ENCODE measurements at places on chromosomes 11 and 22.

DNA sequence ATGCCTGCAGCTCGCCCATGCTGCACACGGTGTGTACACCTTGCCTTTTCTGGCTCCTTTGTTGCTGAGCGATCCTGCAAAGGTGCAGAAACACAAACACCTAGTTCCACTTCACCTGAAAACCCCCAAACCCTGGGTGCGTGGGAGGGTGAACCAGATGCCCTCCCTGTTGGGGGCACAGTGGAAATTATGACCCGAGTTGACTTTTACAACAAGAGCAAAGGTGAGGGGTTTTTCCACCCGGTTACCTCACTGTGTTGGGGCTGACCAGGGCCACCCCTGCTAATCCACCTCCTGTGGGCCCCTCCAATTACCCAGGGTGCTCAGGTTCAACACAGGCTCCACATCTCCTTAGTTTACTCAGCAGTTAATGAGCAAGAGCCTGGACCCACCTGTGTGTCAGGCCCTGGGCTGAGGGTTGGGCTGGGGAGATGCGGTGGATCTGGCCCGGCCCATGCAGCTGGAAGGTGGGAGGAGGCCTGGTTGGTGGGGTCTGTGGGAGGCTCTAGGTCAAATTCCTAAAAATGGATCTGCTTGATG lies 42.1 kb downstream of the LRRC32 start:
- DNase-seq: no peak

DNA sequence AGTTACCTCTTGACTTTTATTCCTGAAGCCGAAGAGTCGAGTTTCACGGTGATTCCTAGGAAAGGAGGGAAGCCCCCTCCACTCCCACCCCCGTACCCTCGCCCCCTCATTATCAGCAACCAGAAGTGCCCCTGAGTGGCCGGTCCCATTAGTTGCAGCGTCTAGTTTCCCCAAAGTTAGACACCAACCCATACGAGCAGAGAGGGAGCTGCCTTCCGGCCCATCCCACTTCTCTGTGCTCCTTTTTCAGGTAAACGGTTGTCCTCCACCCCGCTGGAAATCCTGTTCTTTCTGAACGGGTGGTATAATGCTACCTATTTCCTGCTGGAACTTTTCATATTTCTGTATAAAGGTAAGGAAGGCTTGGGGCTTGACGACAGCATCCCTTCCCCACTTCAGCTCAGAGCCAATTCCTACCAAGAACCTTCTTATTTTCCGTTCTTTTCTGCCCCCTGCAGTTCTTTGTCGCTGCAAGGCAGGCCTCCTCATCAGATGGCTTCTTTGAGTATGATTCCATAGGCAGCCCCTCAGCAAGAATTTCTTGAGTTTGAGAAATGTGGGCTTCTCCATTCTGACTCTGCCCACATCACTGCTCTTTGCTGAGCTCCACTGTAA lies 701 bp downstream of the TMEM216 start:
- peak; percentile 50 for DNase-seq

- DNase-seq: peak; percentile 89
Measured at GRCh38 chr11:76207642-76208401, 1.5 kb upstream of the WNT11 start.

DNA sequence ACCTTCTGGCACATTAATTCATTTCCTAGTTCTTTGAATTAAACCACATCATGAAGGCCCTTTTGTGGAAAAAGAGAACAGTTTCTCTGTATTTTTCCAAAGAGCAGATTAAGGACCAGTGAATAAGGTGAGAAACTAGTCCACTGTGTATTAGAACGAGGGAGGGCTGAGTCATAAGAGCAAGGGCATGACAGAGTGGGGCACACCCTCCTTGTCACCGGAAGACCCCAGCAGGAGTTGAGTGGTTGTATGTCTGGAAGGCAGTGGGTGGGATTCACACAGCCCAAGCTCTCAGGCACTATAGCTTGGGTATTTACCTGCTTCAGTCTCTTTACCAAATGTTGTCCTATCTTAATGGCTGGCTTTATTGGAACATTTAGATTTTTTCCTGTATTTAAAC lies 86.8 kb downstream of the BMAL1 start:
- no peak for DNase-seq

DNA sequence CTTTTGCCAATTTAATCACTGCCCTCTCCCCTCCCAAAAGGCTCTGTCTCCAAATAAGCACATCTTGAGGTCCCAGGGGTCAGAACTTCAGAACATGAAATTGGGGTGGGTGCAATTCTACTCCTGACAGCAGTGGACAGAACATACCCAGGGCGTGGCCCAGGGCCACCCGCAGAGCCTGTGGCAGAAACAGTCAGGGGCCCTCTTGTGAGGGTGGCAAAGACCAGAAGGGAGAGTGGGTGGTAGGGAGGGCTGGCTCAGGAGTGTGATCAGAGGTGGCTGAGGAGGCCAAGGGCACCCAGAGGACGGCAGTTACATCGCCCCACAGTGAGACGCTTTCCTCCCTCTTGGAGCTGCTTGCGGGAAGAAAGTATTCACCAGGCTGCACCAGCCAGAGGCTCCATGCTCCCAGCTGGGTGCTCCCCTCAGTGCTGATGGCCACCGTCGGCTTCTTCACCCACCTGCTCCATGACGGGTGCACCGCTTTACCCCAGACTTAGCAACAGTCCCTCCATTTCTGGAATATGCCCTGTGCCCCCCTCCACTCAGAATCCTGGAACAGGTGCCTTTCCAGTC lies 1388.0 kb downstream of the BRD1 start:
- DNase-seq: no peak

- no peak for DNase-seq
Measured at GRCh38 chr11:64619811-64620380, 28.9 kb downstream of the SLC22A12 start.

- DNase-seq: no peak
Measured at GRCh38 chr22:42873356-42873755, 16.3 kb upstream of the ARFGAP3 start.

- peak; percentile 80 for DNase-seq
Measured at GRCh38 chr11:27388001-27388400, 25.0 kb upstream of the CCDC34 start.

DNA sequence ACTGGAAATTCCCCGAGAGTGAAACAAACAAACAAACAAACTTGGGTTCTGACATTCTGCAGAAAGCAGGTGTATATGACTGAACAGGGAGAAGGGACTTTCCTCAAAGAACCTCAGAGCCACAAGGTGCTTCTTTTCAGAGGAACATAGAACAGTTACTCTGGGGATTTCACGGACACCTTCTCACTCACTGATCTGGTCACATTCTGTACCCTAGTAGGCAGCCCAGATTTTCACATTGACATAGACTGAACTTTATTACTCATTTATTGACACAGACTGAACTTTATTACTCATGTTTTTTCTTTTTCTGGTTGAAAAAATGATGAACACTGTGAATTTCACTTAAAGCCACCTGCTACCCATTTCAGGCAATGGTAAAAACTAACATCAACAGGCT lies 263.0 kb downstream of the OPCML start:
- no peak for DNase-seq

DNA sequence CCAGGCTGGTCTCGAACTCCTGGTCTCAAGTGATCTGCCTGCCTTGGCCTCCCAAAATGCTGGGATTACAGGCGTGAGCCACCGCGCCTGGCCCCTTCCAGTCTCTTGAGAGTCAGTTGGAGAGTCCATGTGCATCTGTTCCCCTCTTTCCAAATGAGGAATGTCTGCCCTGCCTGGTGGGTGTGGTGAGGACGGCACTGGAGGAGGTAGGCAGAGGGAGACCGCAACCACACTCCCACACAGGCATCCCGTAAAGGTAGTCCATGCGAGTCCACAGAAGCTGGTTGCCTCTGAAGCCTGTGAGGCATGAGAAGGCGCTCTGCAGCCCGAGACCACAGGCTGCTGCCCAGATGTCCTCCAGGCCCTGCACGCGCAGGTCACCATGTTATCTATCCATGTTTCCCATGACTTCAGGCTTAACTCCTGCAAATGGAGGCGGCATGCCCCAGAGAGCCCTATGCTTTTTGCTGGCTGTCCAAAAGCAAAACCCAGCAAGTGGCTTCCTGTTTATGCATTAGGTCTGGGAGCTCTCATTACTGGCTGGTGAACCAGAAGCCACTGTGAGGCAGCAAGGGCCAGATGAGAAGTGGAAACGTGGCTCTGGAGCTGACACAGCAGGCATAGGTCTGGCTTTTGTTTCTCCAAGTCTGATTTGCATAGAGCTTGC lies 43.4 kb downstream of the GRIK4 start:
- no peak for DNase-seq

DNA sequence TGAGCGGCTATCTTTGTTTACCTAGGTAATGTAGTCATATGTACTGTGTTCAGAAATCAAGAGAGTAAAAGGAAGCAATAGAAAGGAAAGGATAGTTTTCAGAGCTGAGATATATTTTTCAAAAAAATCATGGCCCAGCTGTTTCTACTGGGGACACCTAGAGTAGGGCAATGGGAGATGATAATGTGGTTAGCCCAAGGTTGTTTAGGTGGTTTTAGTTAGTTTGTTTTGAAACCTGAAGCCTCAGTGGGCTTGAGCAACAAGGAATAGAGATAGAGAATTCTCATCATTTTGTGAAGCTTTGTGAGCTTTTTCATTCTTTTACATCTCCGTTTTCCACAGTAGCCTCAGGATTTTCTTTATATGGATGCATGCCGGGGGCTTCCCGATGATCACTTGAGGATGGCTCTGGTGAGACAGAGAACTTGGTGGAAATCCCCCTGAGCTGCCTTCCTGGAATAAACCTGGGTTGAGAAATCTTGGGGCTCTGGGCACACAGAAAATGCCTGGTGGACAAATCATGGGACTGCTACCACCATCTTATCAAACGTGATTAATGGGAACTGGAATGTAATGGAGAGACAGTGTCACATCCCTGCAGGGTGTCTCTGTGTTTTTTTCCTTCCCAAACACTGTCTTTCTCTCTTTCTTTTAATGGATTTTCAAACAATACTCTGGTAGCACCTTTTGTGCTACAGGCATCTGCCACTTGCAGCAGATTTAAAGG lies 49.0 kb downstream of the ARHGAP42 start:
- DNase-seq: no peak

GRCh38 chr11:12815129-12815480 lies 140.9 kb downstream of the TEAD1 start:
- DNase-seq: no peak

DNA sequence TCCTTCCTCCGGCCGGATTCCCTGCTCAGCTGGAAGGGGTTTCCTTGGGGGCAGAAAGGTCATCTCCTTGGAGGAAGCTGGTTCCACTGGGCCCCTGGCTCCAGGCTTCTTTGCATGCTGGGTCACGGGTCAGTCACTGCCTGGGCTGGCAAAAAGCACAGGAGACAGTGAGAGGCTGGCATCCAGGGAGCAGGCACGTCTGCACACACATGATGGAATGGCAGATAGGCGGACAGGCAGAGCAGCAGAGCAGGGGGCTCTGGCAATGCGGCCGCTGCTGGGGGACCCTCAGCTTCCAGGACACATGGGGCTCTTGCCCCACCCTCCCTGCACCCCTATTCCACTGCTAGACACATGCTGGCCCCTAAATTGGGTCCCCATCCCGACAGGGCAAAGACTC lies 40.4 kb downstream of the C11orf58 start:
- DNase-seq: no peak

DNA sequence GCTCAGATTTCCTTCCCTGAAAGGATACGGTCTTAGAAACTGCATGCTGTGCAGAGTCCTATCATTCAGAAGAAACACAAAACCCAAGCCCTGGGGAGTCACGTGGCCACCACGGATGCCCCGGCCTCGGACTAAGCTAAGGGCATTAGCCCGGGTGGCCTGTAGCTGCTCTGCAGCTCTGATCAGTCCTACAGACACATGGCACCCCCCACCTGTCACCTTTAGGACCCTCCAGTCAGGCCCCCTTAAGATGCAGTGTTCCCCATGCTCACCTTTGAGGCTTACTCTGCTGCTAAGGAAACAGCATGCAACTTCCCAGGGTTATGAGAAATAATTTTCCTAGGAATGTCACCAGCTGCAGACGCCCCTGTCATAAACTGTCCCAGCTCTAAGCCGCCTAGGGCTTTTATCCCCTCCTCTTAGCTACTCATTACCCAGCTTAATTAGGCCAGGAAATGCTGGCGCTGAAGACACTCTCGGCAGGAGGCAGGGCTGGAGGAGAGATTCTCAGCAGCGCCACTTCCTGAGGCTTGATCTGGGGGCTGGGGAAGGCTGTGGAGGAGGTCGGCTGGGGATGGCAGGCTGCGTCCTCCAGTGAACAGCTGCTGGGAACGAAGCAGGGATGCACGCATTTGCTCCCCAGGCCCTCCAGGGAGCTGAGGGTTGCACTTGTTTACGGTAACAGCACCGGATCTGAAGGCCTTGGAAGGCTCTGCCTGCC lies 47.2 kb upstream of the ADA2 start:
- DNase-seq: no peak

- DNase-seq: no peak
Measured at GRCh38 chr11:114073828-114074381, 14.4 kb downstream of the ZBTB16 start.

DNA sequence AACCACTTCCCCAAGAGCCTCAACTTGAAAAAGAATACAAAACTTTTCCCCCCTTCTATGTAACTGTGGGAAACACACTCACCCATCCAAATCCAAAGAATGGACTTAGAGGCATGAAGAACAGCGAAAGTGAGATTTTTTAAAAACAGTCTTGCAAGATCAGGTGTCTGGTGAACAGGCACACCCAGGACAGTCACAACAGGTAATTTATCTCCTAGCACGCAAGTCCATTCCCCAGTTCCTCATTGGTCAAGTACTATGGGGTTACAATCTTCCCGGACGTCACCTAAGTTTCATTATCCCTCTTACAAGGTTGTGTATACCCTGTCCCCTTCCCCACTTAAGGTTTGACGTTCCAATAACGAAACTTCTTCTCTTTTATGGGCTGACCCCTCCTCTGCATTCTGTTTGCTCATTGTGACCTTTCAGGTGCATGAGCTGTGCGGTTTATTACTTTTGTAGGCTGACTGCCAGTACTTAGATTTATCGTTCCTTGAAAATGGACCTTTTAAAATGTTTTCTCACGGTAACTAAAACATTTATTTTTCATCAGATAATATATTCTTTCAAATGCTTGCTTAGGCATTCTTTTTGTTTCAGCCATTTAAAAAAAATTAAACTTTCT lies 1401.9 kb downstream of the FAM181B start:
- no peak for DNase-seq

GRCh38 chr11:10462746-10463300 lies 7.8 kb downstream of the AMPD3 start:
- DNase-seq: peak; percentile 77

GRCh38 chr11:44010789-44011251 lies 37.0 kb upstream of the ACCSL start:
- DNase-seq: no peak

DNA sequence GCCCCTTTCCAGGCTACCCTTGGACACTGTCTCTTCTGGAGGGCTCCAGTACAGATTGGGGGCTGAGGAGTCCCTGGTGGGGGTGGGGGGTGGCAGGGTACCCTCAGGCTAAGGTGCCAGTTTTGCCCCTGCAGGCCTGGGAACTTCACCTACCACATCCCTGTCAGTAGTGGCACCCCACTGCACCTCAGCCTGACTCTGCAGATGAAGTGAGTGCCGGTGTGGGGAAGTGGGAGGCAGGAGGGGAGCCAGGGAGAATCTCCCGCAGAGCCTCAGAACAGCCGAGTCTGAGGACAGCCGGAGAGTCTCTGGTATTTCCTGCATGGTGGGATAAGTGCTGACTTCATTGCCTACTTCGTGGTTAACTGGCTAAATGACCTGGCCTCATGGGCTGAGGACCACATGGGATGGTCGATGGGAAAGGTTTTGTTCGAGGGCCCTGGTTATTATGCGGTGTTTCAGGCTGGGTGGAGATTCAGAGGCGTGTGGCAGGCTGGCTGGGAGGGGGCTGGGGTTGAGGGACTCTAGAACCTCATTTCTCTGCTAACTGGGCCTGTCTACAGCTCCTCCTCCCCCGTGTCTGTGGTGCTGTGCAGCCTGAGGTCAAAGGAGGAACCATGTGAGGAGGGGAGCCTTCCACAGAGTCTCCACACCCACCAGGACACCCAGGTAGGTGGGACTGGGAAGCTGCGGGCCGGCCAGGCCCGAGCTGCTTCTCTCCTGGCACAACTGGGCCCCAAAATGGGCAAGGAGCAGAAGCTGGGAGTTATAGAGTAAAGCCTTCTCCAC lies 8.5 kb downstream of the TMEM258 start:
- DNase-seq: no peak
